HFFc6 (cell line): ENCODE measurements at places on chromosomes 3 and 15.

DNA sequence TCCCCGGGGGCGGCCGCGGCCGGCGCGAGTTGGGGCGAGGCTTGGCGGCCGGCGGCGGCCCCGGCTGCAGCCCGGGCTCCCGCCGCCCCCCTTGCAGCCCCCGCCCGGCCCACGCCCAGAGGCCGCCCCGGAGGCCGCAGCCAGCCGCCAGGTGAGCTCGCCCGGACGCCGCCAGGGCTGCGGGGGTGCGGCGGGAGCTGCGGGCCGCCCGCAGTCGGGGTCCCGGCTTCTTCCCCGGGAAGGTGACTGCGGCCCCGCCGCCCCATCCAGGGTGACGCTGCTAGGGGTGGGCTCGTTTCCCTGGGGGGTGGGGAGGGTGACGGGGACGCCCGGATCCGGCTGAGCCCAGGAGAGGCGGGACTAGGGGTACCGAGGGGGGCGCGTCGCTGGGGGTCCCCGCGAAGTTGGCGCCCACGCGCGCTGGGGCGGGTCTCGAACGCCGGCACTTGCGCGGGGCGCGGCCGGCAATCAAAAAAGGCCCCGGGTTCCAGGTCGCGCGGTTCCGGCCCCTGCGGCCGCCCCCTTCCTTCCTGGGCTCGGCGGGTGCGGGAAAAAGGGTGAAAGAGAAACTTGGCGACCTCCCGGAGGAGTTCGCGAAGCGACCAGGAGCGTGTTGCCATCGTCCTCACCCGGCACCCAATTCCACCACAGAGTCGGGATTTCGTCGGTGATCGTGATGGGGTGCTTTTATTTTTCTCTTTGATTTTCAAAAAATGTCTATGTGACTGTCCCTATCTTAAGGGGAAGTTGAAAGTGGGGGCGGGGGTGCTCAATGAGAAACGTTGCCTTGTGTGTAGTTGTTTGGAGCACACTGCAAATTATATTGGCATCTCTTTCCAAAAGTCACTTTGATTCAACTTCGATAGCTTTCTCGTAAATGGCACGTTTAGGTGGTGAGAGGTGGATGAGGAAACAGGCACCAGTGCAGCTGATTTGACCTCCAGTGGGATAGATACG is 619 bp downstream of the ATXN7 start:
- peak overlapping the region; percentile 88 for H3K27ac ChIP-seq
- peaks cover 5% of the 10 kb centered on the region for H3K27me3 ChIP-seq
- H3K36me3 ChIP-seq: peaks cover 19% of the 10 kb centered on the region
- H3K4me1 ChIP-seq: peaks cover 37% of the 10 kb centered on the region
- DNase-seq: no peak
- H3K4me3 ChIP-seq: peak overlapping the region; percentile 97

DNA sequence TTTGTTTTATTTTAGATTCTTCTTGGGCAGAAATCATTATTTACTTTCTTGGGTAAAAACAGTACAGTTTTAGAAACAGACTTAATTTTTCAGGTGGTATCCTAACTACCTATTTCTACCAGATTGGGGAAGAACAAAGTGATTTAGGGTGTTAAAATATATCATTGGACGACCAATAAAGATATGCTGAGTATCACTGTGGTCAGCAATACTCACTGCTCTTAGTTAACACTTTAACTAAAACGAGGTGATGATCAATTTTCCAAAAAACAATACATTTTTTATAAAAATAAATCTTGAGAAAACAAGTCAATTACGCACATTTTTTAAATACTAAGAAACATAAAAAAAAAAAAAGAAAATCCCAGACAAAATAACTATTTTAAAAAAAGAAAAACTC is 3.6 kb downstream of the COPS2 start:
- DNase-seq: no peak
- peaks cover 58% of the 10 kb centered on the region for H3K4me1 ChIP-seq
- H3K27ac ChIP-seq: no peak overlapping the region
- H3K4me3 ChIP-seq: no peak overlapping the region

DNA sequence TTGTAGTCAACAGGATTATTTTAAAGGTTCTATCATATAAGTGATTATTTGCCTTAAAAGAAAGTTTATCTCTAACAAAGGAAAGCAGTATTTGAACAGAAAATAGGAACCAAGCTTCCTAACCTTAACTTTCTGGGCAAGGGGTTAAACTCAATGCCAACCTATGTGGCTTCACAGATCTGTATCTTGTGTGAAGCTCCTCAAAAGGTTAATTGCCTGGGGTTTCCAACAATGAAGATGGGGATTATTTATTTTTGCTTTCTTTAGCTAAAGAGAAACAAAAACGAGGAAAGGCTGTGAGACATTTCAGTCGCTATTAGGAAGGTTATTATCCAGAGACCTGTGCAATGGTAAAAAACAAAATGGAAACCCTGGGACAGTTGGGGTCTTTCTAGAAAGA is 1.1 kb upstream of the WDR82 start:
- peaks cover 4% of the 10 kb centered on the region; the same call in 1 of the 2 replicates for H3K27me3 ChIP-seq
- H3K27ac ChIP-seq: peak overlapping the region; percentile 71
- no peak for DNase-seq
- H3K36me3 ChIP-seq: peaks cover 20% of the 10 kb centered on the region

DNA sequence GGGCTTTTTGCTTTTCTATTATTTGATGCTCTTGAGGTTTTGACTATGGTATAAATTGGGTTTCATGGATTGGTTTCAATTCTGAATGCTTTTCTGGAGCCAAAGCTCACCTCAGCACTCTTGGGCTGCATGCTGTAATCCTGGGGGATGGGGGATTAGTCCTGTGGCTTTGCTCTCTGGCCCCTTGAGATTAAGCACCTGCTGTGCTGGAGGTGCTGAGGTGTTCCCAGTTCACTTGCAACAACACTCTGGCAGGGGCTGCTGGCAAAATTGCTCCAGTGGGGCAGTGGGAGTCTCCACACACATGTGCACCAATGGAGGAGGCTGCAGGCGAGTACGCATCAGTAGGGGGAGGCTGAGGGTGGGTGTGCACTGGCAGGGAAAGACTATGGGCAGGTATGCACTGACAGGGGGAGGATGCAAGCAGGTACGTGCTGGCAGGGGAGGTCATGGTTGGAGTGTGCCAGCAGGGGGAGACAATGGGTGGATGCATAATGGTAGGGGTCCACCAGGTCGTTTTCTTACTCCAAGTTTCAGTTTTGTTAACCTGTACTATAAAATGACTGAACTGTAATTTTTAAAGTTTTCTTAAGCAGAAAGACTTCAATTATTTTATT is 489.2 kb downstream of the FGF12 start:
- H3K4me1 ChIP-seq: no peaks in the 10 kb centered on the region
- no peak overlapping the region for H3K27ac ChIP-seq
- DNase-seq: no peak
- H3K27me3 ChIP-seq: no peaks in the 10 kb centered on the region
- no peak overlapping the region for H3K4me3 ChIP-seq

GRCh38 chr3:50479523-50479922 is 23.9 kb downstream of the CACNA2D2 start:
- H3K36me3 ChIP-seq: no peaks in the 10 kb centered on the region
- H3K27ac ChIP-seq: no peak overlapping the region
- H3K27me3 ChIP-seq: peaks cover 21% of the 10 kb centered on the region
- H3K4me3 ChIP-seq: no peak overlapping the region
- H3K4me1 ChIP-seq: peaks cover 7% of the 10 kb centered on the region
